ENCODE measurements at places on chromosomes 4 and X. TPM values are rescaled to one million over a fixed set of nuclear protein-coding genes. Genes with fewer than 3 reads are reported as not detected.

The TRPC3 gene
- polyA plus RNA-seq, result not detected

The SATL1 gene
- 0.18 TPM for polyA plus RNA-seq

The ASB9 gene
- polyA plus RNA-seq, result 0.66 TPM

The ABCG2 gene
- 3.4 TPM for polyA plus RNA-seq

The NEXMIF gene
- 0.01 TPM for polyA plus RNA-seq
